ENCODE measurements at places on chromosomes 16 and 17.

DNA sequence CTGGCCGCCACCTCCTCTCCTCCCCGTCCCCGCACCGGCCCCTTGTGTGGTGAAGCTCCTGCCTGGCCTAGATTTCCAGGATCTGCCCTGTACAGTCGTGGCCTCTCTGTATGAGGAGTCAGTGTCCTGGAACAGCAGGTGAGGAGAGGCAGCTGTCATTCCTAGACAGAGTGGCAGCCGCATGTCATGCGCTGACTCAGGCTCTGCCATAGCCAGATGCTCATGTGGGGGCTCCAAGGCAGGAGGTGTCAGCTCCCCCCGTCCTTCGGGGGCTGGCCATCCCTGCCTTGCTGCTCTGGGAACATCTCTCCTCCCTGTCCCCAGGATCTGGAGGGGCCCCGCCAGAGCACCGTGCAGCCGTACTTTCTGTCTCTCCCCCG, 60.4 kb downstream of the BAIAP2 start:
- DNase-seq = no peak

DNA sequence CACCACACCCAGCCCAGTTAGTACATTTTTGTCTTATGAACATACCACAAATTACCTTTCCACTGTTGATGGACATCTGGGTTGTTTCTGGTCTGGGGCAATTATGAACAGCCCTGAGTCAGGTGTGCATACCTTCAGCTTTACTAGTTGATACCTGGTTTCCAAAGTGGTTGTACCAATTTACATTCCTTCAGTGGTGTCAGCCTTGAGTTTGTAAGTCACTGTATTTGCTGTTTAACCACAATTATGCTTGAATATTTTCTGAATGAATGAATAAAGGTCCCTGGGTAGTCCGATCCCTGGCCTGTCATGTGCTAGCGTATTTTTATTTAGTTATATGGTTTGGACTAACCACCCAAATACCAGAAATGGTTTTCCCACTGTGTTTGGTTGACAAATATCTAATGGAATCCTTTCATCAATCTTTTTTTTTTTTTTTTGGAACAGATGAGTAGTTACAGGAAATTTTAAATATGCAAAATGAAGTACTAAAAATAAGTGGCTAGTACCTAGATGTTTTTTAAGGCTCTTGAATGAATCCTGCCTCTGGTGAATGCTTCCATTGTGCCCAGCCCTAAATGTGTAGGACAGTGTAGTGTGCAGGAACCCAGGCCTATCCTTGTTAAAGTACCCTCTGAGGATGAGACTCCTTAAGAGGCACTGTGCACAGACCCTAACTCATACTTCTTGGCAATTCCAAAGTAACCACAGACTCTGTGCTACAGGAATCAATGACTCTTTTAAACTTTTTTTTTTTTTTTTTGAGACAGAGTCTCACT, 3.7 kb downstream of the DUSP14 start:
- DNase-seq = no peak

DNA sequence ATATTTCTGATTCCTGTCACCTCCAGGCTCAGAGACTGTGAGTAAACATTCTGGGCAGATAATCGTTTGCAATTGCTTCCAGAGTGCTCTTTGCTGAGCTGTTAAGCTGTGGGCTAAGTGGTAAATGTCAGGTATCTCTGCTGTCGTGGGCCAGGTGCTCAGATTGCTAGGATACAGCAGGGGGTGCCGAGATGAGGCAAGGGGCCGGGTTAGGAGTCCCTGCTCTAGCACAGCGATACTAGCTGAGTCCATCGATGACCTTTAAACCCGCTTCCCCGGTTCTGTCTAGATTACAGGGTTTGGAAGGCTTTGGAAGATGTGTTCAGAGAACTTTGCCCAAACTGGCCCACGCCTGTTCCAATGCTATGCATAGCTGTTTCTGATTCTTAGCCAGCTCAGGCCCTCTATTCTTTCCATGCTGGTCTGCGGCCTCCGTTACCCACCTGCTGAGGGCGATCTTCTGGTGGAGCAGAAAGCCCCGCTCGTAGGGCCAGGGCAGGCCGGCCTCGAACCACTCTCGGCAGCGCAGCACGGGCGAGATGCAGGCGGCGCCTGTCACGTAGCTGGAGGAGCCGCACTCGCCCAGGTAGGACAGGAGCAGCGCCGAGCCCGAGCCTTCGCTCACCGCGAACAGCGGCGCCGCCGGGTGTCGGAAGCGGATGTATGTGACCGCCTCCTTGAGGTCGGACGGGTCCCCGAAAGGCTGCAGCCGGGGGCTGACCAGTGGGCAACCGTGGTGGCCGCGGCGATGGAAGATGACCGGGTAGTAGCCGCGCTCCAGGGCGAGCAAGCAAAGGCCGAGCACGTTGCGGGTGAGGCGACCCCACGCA, 979 bp downstream of the ABHD15 start:
- no peak for DNase-seq

- DNase-seq = no peak
Observed at GRCh38 chr16:9797306-9797705, 384.9 kb downstream of the GRIN2A start.

- DNase-seq = no peak
Observed at GRCh38 chr17:44989552-44990138, 21.5 kb upstream of the C1QL1 start.

DNA sequence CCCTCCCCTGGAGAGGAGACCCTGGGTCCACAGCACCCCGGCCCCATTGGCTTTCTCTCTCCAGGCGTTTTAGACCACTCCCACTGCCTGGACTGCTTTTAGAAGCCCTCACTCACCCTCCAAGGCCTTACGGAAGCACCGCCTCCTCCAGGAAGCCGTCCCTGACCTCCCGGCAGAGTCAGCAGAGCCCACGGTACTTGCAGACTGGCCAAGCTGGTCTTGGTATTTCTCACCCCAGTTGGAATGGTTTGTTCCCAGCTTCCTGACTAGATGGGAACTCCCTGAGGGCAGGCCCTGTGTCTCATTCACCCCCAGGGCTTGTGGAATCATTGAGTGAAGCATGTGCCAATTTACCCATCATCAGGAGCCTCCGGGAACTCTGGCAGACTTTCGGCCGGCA, 9.2 kb downstream of the SCGB1C2 start:
- DNase-seq = no peak

- DNase-seq = no peak
Observed at GRCh38 chr17:80693511-80693910, 148.9 kb downstream of the RPTOR start.

GRCh38 chr17:8137645-8138373, 13.9 kb upstream of the HES7 start:
- DNase-seq = no peak

GRCh38 chr17:79341816-79342215, 267.2 kb downstream of the ENGASE start:
- no peak for DNase-seq

GRCh38 chr17:44539673-44540072, 17.6 kb upstream of the FZD2 start:
- DNase-seq = no peak

GRCh38 chr16:57651344-57652333, 16.5 kb upstream of the ADGRG3 start:
- DNase-seq = no peak

GRCh38 chr17:58504826-58505351, 9.5 kb downstream of the MTMR4 start:
- DNase-seq = no peak

- DNase-seq = no peak
Observed at GRCh38 chr16:67226295-67226803, 581 bp upstream of the TMEM208 start.

- no peak for DNase-seq
Observed at GRCh38 chr16:76931186-76931585, 259.8 kb upstream of the MON1B start.

DNA sequence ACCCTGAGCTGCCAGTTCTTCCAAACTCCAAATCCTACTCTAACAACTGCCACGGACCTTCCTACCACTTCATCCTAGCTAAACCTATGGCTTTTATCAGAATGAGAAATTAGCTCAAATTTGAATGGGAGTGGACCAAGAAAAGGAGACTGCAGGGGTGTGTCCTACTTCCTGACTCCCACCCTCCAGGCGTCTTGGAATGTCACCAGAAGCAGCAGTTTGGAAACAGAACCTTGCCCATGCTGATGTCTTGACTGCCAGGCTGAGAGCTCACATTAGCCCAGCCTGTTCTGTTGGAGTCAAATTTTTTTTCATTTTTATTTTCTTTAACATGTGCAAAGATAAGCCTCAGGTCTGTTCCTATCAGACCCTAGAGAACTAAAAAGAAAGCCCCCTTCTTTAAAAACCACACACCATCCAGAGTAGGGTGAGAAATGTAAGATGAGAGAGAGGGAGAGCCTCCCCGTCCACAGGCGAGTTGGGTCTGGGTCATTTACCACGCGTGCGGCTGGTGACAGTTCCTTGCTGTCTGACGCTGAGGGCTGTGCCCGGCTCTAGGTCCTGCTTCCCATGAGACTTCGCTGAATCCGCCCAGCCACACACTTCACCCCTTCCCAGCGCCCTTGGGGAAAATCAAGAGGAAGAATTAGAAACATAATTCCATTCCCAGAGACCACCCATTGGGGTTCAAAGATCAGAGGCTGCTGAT, 54.3 kb downstream of the WNT3 start:
- DNase-seq = no peak

GRCh38 chr17:12623220-12623848, 42.4 kb upstream of the MYOCD start:
- no peak for DNase-seq

- no peak for DNase-seq
Observed at GRCh38 chr17:32314636-32315035, 27.3 kb downstream of the C17orf75 start.

DNA sequence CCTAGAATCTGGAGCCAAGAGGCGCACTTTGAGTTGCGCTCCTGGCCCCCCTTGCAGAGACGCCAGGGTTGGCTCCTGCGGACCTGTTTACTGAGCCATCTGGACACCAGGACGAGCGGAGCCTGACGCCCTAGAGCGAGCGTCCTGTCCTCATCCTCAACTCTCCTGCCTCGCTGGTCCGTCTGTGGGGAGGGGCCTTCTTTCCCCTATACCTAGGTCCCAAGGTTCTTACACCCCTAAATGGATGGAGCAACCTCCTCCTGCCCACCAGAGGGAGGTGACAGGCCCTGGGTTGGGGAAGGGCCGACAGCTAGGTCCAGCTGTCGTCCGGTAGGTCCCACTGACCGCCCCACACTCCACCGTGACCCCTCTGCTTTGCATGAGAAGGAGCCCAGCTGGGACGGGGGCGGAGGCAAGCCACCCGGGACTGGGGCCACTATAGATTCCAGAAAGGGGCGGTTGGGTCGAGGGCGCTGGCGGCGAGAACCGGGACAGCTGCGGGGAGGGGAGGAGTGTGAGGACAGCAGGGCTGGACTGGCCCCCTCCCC, 3.1 kb upstream of the LHX1 start:
- DNase-seq = no peak
